ENCODE measurements at places on chromosomes 5 and 9.

DNA sequence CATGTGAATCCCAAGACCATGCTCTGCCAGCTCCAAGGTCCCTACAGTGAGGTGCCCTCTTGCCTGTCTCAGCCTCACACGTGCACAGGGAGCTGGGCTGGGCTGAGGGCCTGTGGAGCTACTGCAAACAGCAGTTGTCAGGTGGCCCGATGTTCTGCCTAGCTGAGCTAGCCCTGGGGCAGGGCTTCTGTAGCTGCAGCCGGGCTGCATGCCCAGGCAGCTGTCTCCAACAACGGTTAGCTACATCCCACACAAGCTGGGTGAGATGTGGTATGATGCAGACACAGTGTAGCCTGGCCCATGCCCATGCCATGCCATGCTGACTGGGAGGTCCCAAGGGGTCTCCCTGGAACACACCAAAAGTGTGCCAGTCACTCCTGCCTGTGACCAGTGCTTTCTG is 62.0 kb downstream of the MACROH2A1 start:
- H3K36me3 ChIP-seq = peaks cover 74% of the 10 kb centered on the region
- H3K27ac ChIP-seq = peak overlapping the region; percentile 71
- H3K27me3 ChIP-seq = no peaks in the 10 kb centered on the region
- no peak for DNase-seq
- peaks cover 14% of the 10 kb centered on the region for H3K4me1 ChIP-seq
- H3K4me3 ChIP-seq = no peak overlapping the region

DNA sequence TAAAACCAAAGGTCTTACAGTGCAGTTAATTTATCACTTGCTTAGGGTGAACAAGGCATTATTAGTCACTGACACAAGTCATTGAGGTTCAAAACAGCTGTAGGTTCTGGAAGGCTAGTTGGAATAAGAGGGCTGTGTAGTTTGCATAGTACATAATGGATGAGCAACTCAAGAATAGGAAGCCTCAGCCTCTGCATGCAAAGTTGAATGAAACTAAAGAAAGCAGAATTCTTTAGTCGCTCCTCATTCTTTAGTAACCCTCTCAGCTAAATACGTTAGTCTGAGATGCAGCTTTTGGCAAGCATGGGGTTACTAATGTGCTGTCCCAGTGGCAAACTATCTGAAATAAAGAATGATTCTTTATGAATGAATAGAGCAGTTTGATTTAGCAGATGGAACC is 74.2 kb downstream of the ADGRV1 start:
- H3K36me3 ChIP-seq = no peaks in the 10 kb centered on the region
- no peak overlapping the region for H3K27ac ChIP-seq
- H3K4me3 ChIP-seq = no peak overlapping the region
- H3K27me3 ChIP-seq = peaks cover 80% of the 10 kb centered on the region
- no peak for DNase-seq

DNA sequence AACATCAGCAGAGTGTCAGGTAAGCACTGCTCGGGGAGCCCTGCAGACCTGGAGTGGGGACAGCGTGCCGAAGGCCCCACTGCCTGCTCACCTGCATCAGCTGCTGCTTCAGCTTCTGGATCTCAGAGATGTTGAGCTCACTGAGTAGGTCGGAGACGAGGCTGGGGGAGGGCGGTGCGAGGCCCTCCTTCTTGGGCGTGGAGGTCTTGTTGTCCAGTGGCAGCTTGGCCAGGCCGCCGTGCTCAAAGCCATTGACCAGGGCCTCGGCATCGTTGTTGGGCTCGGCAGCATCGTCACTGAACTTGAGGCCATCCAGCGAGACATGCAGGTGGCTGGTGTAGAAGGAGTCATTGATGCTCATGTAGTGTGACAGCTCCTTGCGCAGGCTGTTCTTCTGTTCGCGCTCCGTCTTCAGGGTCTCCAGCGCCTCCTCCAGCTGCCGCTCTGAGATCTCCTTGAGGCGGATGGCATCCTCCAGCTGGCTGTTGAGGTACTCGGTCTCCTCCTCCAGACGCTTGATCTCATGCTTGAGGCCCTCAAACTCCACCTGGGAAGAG is 44.3 kb downstream of the BICD2 start:
- H3K4me3 ChIP-seq = no peak overlapping the region
- H3K27ac ChIP-seq = peak overlapping the region; percentile 52
- no peaks in the 10 kb centered on the region for H3K27me3 ChIP-seq
- no peak for DNase-seq
- H3K36me3 ChIP-seq = peaks cover 47% of the 10 kb centered on the region

DNA sequence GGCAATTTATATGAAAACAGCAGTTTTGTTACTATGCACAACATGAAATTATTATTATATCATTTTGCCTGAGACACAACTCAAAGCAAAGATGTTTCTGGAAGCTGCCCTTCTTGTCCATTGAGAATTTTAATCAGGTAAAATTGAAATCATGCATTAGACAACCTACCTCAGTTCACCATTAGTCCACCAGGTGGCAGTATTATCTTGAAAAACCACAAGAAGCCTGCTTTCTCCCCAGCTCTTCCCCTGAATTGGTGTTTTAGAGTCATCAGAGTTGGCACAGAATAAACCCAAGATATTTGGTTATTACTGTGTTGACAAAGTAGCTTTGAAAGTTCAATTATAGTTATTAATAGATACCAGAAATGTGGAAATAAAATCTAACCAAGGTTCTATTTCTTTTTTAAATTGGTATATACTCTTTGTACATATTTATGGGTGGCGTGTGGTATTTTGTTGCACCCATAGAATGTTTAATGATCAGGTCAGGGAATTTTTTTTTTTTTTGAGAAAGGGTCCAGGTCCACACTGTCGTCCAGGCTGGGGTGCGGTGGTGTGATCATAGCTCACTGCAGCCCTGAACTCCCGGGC is 25.7 kb downstream of the UTP15 start:
- no peak overlapping the region for H3K27ac ChIP-seq
- no peak overlapping the region for H3K4me3 ChIP-seq
- H3K36me3 ChIP-seq = peaks cover 4% of the 10 kb centered on the region
- H3K4me1 ChIP-seq = peaks cover 14% of the 10 kb centered on the region
- peak; percentile 84 for DNase-seq

DNA sequence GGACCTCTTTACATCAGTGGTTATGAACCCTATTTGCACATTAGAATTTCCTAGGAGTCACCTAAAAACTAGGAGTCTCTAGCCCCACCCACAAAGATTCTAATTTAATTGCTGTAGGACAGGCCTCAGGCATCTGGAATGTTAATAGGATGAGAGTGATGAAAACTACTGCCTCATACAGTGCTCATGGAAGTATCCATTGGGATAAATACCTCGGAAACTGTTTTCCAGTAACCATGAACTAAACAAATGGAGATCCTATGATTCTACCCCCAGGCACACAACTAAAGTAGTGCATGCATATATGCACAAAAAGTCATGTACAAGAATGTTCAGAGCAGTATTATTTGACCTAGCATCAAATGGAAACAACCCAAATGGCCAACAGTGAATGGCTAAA is 286.3 kb downstream of the DNAH5 start:
- no peak overlapping the region for H3K27ac ChIP-seq
- no peak for DNase-seq
- no peaks in the 10 kb centered on the region for H3K27me3 ChIP-seq
- H3K4me3 ChIP-seq = no peak overlapping the region

GRCh38 chr9:132141344-132141947 is 20.4 kb upstream of the NTNG2 start:
- H3K4me1 ChIP-seq = peaks cover 13% of the 10 kb centered on the region
- DNase-seq = no peak
- peaks cover 8% of the 10 kb centered on the region for H3K36me3 ChIP-seq
- H3K27me3 ChIP-seq = peaks cover 73% of the 10 kb centered on the region
- peak overlapping the region; percentile 64 for H3K4me3 ChIP-seq

DNA sequence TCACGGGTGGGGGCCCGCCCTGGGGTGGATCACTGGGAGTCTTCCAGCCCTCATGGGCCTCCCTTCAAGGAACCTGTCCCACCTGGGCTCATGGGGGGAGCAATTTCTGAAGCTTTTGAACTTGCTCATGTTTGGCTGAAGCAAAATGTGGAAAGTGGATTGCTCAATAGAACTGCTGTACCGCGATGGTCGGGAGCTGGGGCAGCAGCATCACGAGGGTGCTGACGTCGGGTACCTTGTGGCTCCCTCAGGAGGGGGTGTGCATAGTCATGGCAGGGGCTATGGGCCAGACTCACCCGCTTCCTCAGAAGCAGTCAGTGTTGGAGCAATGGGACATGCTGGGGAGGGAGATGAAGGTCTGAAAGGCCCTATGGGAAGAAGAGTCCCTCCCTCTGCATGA is 57.9 kb downstream of the PRRT1B start:
- H3K27me3 ChIP-seq = no peaks in the 10 kb centered on the region
- no peak overlapping the region for H3K27ac ChIP-seq
- DNase-seq = no peak
- H3K36me3 ChIP-seq = peaks cover 32% of the 10 kb centered on the region
- no peak overlapping the region for H3K4me3 ChIP-seq
- H3K4me1 ChIP-seq = peaks cover 2% of the 10 kb centered on the region

- H3K27ac ChIP-seq = no peak overlapping the region
- no peaks in the 10 kb centered on the region for H3K36me3 ChIP-seq
- no peak overlapping the region for H3K4me3 ChIP-seq
Measured at GRCh38 chr9:135130207-135130976, 42.9 kb downstream of the OLFM1 start.

DNA sequence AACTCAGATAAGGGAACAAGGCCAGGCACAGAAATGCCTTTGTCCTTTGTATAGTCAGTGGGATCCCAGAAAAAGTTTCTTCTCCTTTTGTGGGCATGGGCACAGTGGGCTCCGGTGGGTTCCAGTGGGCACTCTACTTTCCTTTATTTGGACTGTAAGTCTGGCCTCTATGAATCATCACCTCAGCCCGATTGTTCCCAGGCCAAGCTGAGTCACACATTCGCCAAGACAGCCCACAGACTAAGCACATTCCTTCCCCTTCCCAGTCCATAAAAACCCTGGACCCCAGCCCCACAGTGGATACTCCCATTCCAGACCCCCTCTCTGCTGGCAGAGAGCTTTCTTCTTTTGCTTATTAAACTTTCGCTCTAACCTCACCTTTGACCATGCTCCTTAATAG is 165.0 kb downstream of the FBXL17 start:
- peak overlapping the region; percentile 61 for H3K27ac ChIP-seq
- H3K4me1 ChIP-seq = peaks cover 7% of the 10 kb centered on the region
- H3K4me3 ChIP-seq = no peak overlapping the region
- no peaks in the 10 kb centered on the region for H3K27me3 ChIP-seq
- peaks cover 10% of the 10 kb centered on the region for H3K36me3 ChIP-seq

- H3K27me3 ChIP-seq = peaks cover 47% of the 10 kb centered on the region
- no peak overlapping the region for H3K27ac ChIP-seq
- no peaks in the 10 kb centered on the region for H3K36me3 ChIP-seq
- no peak for DNase-seq
- H3K4me3 ChIP-seq = no peak overlapping the region
Measured at GRCh38 chr5:60323596-60323995, 376.4 kb downstream of the DEPDC1B start.

DNA sequence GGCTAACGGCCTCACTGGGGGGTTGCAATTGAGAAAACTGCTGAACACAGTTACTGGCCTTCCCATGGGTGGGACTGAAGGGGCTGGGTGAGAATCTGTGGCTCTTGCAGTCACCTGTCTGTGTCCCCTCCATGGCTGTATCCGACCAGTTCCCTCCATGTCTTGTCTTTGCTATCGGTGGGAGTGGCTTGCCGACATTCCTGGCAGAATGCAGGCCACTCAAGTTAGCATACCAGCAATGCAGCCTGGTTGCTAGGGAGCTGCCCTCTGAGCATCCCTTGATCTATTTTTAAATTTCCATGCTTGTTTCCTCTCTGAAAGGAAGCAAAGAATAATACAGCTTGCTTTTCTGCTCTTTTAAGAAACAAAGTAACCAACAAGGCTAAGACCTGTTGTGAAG is 1509.7 kb upstream of the WWC1 start:
- no peak for DNase-seq
- H3K27me3 ChIP-seq = no peaks in the 10 kb centered on the region
- no peaks in the 10 kb centered on the region for H3K36me3 ChIP-seq
- no peaks in the 10 kb centered on the region for H3K4me1 ChIP-seq

DNA sequence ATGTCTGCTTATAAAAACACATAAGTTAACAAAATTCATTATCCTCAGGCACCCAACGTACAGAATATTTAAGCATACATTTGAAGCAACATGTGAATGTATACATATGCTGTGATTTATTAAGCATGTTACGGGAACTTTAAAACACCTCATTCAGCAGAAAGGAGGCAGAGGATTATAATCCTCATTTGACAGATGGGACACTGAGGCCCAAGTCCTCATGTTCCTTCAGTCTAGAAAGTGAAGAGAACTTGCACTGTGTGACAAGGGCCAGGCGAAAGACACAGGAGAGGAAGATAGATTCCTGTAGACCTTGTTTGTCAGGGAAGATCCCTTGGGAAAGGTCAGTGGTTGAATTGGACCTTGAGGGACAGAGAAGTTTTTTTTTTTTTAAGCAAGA is 7.6 kb upstream of the PSMD5 start:
- H3K4me1 ChIP-seq = no peaks in the 10 kb centered on the region
- no peaks in the 10 kb centered on the region for H3K27me3 ChIP-seq
- H3K36me3 ChIP-seq = peaks cover 36% of the 10 kb centered on the region
- H3K27ac ChIP-seq = no peak overlapping the region
- DNase-seq = no peak

DNA sequence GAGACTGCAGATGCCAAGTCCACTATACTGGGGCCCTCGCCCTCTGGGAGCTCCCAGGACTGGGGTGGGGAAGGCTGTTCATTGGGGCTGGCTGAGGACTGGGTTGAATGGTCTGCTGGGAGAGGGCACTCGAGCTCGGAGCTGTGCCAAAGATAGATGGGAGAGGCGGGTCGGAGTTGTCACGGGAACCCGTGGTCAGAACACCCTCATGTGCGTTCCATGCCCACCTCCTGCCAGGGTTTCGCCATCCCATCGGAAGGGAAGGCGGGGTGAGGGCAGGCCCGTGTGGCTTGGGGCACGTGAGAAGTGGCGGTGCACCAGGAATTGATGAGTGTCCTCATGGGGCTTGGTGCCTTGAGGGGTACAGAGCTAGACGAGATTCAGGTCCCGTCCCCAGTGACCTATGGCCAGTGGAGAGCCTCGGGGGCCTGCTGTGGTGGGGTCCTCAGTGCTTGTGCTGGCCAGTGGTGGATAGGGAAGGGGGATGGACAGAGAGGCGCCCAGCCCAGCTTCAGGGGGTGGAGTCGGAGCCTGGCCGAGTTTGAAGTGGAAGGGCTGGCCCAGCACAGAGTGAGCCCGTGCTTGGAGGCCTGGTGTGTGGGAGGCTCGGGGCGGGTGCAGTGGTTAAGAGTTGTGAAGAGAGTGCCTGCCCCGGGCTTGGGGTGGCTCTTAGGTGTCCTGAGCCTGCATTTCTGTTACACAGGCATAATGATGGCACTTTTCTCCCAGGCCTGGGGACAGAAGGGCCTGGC is 4.3 kb downstream of the CACFD1 start:
- H3K27me3 ChIP-seq = no peaks in the 10 kb centered on the region
- H3K4me3 ChIP-seq = no peak overlapping the region
- no peaks in the 10 kb centered on the region for H3K36me3 ChIP-seq
- no peaks in the 10 kb centered on the region for H3K4me1 ChIP-seq

- no peaks in the 10 kb centered on the region for H3K4me1 ChIP-seq
- DNase-seq = no peak
- H3K27ac ChIP-seq = no peak overlapping the region
Measured at GRCh38 chr5:1819458-1819857, 18.3 kb downstream of the NDUFS6 start.

- peaks cover 13% of the 10 kb centered on the region for H3K4me1 ChIP-seq
- H3K36me3 ChIP-seq = no peaks in the 10 kb centered on the region
- peak; percentile 38 for DNase-seq
- H3K27ac ChIP-seq = peak overlapping the region; percentile 70
- H3K4me3 ChIP-seq = no peak overlapping the region
Measured at GRCh38 chr5:110161162-110161561, 471.4 kb downstream of the MAN2A1 start.

Measured in MCF 10A (cell line).